ENCODE measurements at places on chromosomes 7 and 10.

GRCh38 chr10:75186310-75186709, 24.3 kb upstream of the VDAC2 start:
- DNase-seq = no peak

- no peak for DNase-seq
Observed at GRCh38 chr7:1667566-1668395, 2.3 kb upstream of the ELFN1 start.

DNA sequence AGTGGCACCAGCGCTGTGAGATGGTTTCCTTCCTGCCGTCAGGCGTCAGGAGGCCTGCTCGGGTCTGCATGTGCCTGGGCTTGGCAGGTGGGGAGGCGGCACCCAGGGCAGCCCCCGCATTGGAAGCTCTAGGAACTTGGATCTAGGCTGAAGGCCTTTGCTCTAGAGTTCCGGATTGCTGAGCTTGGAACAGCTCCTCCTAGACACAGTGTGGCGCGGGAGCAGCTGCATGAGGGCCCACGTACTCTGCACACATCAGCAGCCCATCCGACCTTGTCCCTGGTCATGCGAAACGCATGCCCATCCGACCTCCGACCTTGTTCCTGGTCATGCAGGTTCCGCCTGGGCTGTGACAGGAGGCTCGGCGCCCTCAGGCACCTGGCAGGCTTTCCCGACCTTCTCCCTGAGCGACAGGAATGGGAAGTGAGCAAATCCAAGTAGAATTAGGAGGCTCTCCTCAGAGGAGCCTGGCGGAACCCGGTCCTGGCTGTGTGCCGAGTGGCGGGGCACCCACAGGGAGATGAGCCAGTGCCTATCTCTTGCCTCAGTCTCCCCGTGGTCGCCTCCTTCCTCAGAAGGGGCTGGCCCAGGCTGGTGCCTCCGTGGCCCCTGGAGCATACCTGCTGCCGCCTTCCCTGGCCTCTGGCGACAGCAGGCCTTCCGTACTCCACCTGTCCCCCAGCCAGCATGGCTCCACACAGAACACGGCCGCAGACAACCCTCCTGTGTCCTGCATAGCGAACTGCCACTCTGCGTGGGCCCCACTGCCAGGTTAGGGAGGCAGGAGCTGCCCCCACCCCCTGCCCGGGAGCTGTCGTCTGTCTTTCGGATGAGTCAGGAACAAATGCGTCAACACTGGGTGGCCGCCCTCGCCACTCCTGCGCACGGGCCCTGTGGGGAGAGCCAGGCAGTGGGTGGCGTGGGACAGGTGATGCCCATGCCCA, 12.0 kb downstream of the GET4 start:
- DNase-seq = no peak

DNA sequence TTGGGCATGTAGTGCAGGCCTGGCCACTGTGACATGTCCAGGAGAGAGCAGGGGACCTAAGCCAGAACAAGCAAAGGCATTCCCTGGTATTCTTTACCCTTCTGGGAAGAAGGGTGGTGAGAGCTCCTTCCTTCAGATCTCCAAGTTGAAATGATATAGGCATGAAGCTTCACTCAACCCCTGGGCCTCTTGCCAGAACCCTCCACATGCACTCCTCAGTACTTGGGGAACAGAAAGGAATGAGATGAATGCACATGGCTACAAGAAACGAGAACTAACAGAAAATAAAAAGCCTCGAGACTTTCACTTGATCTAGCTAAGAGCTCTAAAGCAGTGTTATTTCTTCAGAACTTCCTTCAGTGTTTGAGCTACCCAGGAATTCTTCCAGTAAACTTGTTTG, 262.2 kb downstream of the ETV1 start:
- no peak for DNase-seq

GRCh38 chr7:96337519-96337918, 15.6 kb upstream of the SLC25A13 start:
- no peak for DNase-seq

GRCh38 chr7:88826222-88826621, 30.7 kb upstream of the TEX47 start:
- DNase-seq = no peak

DNA sequence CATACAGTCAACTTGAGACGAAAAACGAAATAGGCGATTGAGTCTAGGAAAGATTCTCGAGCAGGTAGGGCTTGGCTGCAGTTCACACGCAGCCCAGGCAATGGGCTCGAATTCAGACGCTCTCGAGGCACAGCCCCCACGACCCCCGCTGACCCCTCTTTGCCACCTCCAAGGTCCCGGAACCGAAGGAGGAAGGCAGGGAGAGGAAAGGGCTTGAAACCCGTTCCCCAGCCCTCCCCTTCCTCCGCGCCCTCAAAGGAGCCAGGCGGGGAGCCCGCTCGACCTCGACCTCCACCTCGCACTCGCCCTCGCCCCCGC, 441 bp downstream of the CCDC186 start:
- DNase-seq = no peak

- no peak for DNase-seq
Observed at GRCh38 chr10:124032971-124033886, 60.2 kb downstream of the CHST15 start.

- no peak for DNase-seq
Observed at GRCh38 chr10:79250259-79250658, 97.0 kb upstream of the PPIF start.

- DNase-seq = no peak
Observed at GRCh38 chr7:130478991-130479390, 12.9 kb upstream of the MEST start.

- no peak for DNase-seq
Observed at GRCh38 chr10:49058463-49059255, 56.7 kb downstream of the VSTM4 start.

DNA sequence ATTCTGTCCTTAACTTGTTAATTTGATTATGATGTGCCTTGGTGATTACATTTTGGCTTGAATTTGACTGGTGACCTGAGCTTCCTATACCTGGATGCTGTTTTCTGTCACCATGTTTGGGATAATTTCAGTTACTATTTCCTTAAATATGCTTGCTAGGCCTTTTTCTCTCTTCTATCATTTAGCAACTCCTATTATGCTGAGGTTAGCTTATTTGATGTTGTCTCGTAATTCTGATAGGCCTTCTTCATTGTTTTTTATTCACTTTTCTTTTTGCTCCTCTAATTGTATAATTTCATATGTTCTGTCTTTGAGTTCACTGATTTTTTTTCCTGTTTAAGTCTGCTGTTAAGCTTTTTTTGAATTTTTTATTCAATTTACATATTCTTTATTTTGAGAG, 184.9 kb downstream of the ITGB1 start:
- DNase-seq = no peak

DNA sequence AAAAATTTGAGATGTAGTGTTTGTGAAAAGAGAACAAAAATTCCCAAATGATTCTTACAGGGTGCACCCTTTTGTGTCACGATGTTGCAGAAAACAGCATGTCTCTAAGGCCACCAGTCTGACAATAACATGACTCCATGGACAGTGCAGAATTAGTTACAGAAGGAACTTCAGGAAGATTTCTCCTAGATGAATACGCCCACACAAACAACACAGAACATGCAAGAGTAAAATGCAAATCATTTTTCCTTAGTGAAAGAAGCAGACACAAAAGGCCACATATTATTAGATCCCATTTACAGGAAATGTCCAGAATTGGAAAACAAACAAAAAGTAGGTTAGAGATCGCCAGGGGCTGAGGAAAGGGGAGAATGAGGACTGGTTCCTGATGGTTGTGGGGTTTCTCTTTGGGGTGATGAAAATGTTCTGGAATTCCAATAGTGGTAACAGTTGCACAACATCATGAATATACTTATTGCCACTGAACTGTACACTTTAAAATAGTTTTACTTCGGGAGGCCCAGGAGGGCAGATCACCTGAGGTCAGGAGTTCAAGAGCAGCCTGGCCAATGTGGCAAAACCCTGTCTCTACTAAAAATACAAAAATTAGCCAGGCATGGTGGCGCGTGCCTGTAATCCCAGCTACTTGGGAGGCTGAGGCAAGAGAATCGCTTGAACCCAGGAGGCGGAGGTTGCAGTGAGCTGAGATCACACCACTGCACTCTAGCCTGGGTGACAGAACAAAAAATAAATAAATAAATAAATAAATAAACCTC, 10.2 kb downstream of the ZC3HAV1 start:
- no peak for DNase-seq

All from Jurkat, Clone E6-1 (cell line).